GM18507 (cell line): ENCODE measurements at places on chromosomes 11 and 22.

GRCh38 chr11:35507688-35508087, 17.7 kb downstream of the PAMR1 start:
- DNase-seq = no peak

DNA sequence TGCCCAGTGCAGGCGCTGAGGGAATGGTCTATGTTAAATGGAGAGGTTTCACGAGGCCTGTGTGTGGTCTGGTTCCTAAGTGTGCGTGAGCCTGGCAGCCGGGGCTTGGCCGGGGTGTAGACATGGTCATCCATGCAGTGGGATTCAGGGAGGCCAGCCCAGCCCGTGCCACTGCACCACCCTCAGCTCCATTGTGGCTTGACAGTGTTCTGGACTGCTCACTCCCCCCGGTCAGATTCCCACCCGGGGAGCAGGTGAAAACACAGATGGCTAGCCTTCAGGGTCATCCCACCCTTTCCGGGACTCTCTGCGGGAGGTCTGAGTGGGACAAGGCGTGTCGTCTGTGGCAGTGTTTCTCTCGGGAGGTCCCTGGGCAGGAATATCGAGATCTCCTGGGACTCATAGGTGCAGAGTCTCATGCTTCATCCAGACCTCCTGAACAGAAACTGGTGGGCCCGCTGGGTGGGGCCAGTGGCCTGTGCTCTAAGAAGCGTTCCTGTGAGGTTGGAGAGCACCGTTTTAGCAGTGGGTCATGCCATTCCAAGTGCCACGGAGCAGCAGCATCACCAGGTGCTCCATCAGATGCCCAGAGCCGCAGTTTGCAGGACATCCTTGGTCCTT, 52.3 kb downstream of the ST14 start:
- DNase-seq = no peak

DNA sequence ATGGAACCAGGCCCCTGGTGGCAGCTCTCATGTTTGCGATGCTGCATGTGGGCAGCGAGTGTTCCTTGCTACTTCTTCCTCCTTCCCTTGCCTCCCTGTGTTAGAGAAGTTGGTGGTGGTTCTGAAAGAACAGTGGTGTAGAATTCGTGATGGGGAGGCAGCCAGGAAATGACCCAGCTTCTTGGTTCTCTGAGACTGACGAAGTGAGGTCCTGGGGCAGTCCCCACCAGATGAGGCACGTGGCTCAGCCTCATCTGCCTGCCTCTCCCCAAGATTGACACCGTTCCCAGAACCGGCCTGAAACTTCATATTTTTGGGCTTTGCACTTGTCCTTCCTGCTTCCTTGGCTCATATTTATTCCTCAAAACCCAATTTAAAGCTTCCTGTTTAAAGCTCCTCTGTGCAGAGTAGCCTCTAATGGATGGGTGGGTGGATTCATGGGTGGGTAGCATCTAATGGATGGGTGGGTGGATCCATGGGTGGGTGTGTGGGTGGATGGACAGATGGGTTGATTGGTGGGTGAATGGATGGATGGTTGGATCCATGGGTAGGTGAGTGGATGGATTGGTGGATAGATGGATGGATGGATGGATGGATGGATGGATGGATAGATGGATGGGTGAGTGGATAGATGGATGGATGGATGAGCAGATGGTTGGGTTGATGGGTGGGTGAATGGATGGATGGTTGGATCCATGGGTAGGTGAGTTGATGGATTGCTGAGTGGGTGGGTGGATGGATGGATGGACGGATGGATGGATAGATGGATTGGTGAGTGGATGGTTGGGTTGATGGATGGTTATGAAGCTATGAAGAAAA, 77.3 kb upstream of the ATXN10 start:
- no peak for DNase-seq

DNA sequence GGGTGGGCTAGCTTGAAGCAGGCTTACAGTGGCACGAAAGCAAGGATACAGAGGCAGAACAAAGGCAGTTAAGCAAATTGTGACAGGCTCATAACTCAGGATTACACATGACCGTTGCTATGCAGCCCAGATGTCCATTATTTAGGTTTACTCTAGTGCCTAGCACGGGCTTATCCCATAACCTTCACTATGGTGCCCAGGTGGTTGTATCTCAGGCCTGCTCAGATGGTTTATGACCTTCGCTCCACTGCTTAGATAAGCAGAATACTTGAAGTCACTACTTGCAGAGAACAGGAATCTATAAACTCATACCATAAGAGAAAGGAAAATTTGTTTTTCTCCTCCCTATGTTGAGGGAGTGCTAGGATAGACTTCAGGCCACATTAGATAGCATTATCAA, 9.0 kb downstream of the OR6M1 start:
- DNase-seq = no peak

GRCh38 chr11:126879516-126879915, 121.1 kb downstream of the KIRREL3 start:
- DNase-seq = no peak

DNA sequence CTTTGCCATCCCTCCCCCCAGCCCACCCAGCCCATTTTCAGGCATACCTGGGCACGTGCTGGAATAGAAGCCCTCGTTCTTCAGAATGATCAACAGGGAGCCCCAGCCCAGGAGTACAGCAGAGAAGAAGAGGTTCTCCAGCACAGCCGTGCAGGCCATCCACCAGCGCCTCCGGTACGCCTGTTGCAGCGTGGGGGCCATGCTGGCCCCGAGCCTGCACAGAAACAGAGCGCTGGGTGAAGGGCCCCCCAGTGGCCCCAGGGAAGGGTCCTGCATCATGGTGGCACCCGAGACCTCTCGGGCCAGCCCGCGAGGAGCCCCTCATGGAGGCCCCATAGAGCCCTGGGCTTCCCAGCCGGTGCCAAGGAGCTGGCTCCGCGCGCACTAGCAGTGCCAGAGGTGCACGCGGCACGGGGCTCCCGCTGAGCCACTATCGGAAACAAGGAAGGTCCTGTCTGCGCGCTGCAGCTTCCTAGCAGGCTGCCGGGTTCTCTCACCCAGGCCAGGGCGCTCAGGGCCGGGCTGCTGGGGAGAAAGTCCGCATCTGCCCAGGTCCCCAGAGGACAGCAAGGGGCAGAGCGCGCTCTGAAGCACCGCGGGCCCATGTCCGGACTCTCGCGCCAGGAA, 1.5 kb downstream of the SLC43A1 start:
- DNase-seq = no peak

DNA sequence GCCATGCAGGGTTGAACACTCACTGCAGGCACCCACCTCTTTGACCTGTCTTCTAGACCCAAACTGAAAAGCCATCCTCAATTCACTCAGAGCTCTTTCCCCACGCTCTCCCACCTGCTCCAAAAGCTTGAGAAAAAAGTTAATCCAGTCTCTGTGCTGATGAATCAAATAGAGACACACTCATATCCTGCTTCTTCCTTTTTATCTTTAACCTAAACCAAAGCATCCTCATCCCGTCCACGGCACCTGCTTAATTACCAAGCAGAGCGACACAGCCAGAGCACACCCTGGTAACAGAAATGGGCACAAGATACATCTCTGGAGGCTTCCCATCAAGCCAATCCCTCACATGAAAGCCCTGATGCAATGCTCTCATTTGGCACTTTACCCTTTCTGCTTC, 102.6 kb downstream of the PLEKHA7 start:
- DNase-seq = no peak
